ENCODE measurements at places on chromosomes 4 and X. TPM values are rescaled to one million over a fixed set of nuclear protein-coding genes. Genes with fewer than 3 reads are reported as not detected.

HELT gene
- not detected for total RNA-seq

- no peaks in the 10 kb centered on the region for H3K4me1 ChIP-seq
- DNase-seq, result no peak
- no peak overlapping the region for H3K4me3 ChIP-seq
- H3K27ac ChIP-seq, result no peak overlapping the region
- no peaks in the 10 kb centered on the region for H3K36me3 ChIP-seq
- H3K27me3 ChIP-seq, result no peaks in the 10 kb centered on the region
These were observed 46.2 kb downstream of the GUCY1B1 start for GRCh38 chr4:155805016-155805415.

DNA sequence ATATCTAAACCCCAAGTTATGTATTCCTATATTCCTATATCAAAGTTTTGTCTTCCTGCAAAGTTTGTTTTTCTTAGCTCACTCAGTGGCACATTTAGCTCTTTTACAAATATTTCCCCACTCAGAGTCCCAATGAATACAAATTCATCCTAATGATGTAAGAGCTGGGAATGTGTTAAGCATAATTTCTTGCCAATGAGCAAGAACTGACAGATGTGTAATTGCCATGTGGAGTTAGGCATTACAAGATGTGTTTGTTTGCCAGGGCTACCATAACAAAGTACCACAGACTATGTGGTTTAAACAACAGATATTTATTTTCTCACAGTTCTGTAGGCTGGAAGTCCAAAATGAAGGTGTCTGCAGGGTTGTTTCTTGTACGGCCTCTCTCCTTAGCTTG lies 302.1 kb downstream of the KCTD8 start:
- H3K27ac ChIP-seq, result no peak overlapping the region
- H3K27me3 ChIP-seq, result no peaks in the 10 kb centered on the region
- no peaks in the 10 kb centered on the region for H3K4me1 ChIP-seq
- no peak overlapping the region for H3K4me3 ChIP-seq

DNA sequence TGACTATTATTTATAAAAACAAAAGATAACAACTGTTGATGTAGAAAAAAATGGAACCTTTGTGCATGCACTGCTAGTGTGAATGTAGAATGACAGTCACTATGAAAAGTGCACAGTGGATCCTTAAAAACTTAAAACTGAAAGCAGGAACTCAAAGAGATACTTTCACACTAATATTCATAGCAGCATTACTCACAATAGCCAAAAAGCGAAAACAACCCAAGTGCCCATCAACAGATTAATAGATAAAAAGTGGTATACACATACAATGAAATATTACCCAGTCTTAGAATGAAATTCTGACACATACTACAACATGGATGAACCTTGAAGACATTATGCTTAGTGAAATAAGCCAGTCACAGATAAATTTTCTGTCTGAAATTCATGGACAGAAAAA lies 23.8 kb downstream of the CENPC start:
- no peaks in the 10 kb centered on the region for H3K27me3 ChIP-seq
- no peak overlapping the region for H3K27ac ChIP-seq
- H3K4me1 ChIP-seq, result peaks cover 12% of the 10 kb centered on the region
- no peak for DNase-seq
- H3K36me3 ChIP-seq, result peaks cover 27% of the 10 kb centered on the region

DNA sequence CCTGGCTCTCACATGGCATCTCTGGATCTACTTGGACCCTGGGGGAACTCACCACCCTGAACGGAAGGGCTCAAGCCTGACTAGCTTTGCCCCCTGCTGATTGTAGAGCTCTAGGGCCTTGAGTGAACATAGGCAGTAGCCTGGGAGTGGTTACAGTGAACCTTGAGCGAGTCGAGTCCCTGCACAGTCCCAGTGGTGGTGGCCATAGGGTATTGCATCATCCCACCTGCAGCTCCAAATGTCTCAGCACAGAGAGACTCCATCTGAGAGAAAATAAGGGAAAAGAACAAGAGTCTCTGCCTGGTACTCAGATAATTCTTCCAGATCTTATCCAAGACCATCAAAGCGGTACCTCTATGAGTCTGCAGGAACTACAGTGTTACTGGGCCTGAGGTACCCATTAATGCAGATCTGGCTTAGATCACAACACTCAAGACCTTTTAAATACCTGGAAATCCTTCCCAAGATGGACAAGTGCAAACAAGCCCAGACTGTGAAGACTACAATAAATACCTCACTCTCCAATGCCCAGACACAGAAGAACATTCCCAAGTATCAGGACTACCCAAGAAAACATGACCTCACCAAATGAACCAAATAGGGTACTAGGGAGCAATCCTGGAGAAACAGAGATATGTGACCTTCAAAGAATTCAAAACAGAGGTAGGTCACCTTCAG lies 167.5 kb upstream of the TET2 start:
- DNase-seq, result no peak
- no peaks in the 10 kb centered on the region for H3K27me3 ChIP-seq
- H3K27ac ChIP-seq, result no peak overlapping the region

DNA sequence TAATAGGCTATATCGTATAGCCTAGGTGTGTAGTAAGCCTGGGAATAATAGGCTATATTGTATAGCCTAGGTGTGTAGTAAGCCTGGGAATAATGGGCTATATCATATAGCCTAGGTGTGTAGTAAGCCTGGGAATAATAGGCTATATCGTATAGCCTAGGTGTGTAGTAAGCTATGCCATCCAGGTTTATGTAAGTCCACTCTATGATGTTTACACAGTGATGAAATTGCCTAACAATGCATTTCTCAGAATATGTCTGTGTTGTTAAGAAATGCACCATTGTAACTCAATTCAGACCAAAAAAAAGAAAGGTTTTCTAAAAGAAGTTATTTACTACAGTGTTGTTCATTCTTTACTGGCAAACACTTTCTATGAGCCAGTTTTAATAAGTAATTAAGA lies 1387.2 kb downstream of the STIM2 start:
- H3K4me3 ChIP-seq, result no peak overlapping the region
- no peaks in the 10 kb centered on the region for H3K27me3 ChIP-seq
- H3K36me3 ChIP-seq, result no peaks in the 10 kb centered on the region
- no peak for DNase-seq
- no peaks in the 10 kb centered on the region for H3K4me1 ChIP-seq

DNA sequence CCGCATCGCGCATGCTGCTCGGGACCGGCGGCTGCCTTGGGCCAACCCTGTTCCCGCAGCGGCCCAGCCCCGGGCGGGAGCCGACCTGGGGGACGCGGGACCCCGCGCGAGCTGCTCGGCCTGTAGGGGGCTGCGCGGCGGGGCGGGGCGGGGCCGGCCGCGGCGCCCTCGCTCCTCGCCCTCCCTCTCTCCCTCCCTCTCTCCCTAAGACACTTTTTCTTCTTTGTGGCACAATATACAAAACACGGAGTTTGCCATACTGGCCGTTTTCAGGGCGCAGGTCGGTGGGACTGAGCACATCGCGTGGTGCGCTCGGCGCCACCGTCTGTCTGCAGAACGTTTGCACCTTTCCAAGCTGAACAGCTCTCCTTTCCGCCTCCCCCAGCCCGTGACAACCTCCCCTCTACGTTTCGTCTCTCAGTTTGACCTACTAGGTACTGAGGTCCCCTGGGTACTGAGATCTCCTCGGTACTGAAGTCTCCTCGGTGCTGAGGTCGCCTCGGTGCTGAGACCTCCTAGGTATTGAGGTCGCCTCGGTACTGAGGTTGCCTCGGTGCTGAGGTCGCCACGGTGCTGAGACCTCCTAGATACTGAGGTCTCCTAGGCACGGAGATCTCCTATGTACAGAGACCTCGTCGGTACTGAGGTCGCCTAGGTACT lies 261.1 kb upstream of the PLCXD1 start:
- DNase-seq, result peak; percentile 9
- no peak overlapping the region for H3K27ac ChIP-seq
- H3K36me3 ChIP-seq, result no peaks in the 10 kb centered on the region
- no peaks in the 10 kb centered on the region for H3K27me3 ChIP-seq

DNA sequence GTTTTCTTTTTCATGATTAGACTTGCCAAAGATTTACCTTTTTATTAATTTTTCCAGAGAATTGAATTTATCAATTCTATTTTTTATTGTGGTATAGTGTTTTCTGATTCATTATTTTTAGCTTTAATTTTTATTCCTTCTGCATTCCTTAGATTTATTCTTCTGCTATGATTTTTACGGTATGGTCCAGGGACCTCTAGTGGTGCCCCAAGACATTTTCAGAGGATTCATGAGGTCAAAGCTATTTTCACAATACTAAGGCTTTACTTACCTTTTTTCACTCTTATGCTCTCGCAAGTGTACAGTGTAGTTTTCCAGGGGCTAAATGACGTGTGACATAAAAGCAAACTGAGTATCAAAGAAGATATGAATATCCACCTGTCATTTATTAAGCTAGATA lies 8.0 kb downstream of the RADX start:
- no peaks in the 10 kb centered on the region for H3K27me3 ChIP-seq
- H3K27ac ChIP-seq, result no peak overlapping the region
- no peaks in the 10 kb centered on the region for H3K4me1 ChIP-seq
- H3K4me3 ChIP-seq, result no peak overlapping the region

TDO2 gene
- not detected for total RNA-seq

- DNase-seq, result no peak
- H3K36me3 ChIP-seq, result no peaks in the 10 kb centered on the region
- H3K27ac ChIP-seq, result no peak overlapping the region
- no peaks in the 10 kb centered on the region for H3K27me3 ChIP-seq
These were observed 91.4 kb downstream of the ANXA3 start for GRCh38 chr4:78642934-78643333.

DNA sequence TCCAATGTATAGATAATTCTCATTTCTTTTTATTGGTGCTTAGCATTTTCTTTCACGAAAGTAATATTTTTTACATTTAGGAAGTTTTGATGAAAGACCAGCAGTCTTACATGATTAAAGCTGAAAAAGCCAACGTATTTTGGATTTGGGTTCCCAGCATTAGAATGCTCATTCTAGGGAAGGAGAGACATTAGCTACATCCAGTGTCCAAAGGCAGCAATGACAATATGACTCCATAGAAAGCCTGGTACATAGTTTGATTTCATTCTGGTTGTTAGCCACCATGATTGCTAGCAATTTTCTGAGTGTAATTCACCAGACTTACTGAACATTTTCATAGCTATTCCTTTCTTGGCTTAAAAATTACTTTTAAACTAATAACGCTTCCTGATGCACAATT lies 1397.5 kb downstream of the PCDH7 start:
- H3K4me3 ChIP-seq, result no peak overlapping the region

XK gene
- 0.99 TPM for total RNA-seq

GRCh38 chr4:82789025-82789776 lies 9.4 kb downstream of the SCD5 start:
- no peak overlapping the region for H3K4me3 ChIP-seq
- H3K27ac ChIP-seq, result no peak overlapping the region
- H3K27me3 ChIP-seq, result peaks cover 7% of the 10 kb centered on the region
- no peaks in the 10 kb centered on the region for H3K4me1 ChIP-seq
- no peak for DNase-seq

- no peaks in the 10 kb centered on the region for H3K36me3 ChIP-seq
- H3K4me3 ChIP-seq, result no peak overlapping the region
- H3K27me3 ChIP-seq, result peaks cover 8% of the 10 kb centered on the region
- DNase-seq, result no peak
- no peak overlapping the region for H3K27ac ChIP-seq
These were observed 59.1 kb downstream of the EDNRA start for GRCh38 chr4:147539959-147540358.

DNA sequence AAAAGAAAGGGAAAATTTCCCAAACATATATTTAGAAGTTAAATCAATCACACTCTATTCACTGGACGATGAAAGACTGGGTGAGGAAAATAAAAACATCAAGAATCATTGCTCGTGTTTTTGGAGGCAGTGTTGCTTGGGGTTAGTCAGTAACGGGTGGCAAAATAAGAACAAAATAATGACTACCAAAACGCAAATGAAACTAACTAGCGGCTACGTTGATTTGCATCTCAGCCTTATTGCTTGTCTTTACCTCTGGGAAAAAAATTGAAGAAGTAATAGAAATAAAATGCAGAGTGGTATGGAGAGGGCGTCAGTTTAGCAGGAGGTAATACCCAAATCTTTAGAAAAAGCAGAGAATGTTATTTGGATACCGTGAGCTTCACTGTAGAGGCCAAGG lies 86.4 kb upstream of the SORBS2 start:
- no peaks in the 10 kb centered on the region for H3K4me1 ChIP-seq
- H3K36me3 ChIP-seq, result no peaks in the 10 kb centered on the region
- DNase-seq, result no peak
- no peak overlapping the region for H3K4me3 ChIP-seq

MAGEA12 gene
- not detected for total RNA-seq

- no peaks in the 10 kb centered on the region for H3K36me3 ChIP-seq
- no peaks in the 10 kb centered on the region for H3K4me1 ChIP-seq
- no peak overlapping the region for H3K4me3 ChIP-seq
- no peak for DNase-seq
These were observed 316.7 kb upstream of the KLF3 start for GRCh38 chr4:38347251-38347650.

DNA sequence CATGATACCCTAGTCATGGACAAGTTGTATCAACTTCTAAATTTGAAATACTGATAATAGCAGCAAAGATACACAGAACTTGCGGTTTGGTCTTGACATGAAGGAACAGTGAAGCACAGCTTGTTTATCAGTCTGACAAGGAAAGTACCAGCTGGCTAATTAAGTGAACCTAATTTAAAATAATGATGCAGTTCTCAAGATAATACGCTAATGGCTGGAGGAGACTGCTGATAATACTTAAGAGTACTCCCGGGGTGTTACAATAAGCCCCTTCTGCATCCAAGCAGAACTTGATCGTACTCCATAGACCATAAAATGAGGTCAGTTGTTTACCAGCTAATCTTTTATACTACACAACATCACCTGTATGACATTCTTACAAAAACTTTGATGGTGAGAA lies 697.5 kb downstream of the FSTL5 start:
- no peak overlapping the region for H3K4me3 ChIP-seq
- no peaks in the 10 kb centered on the region for H3K36me3 ChIP-seq
- H3K27ac ChIP-seq, result no peak overlapping the region
- H3K27me3 ChIP-seq, result no peaks in the 10 kb centered on the region
- H3K4me1 ChIP-seq, result no peaks in the 10 kb centered on the region
- DNase-seq, result no peak

All from CD4-positive, CD25-positive, alpha-beta regulatory T cell (primary cell).